ENCODE measurements at places on chromosomes 7 and 10.

DNA sequence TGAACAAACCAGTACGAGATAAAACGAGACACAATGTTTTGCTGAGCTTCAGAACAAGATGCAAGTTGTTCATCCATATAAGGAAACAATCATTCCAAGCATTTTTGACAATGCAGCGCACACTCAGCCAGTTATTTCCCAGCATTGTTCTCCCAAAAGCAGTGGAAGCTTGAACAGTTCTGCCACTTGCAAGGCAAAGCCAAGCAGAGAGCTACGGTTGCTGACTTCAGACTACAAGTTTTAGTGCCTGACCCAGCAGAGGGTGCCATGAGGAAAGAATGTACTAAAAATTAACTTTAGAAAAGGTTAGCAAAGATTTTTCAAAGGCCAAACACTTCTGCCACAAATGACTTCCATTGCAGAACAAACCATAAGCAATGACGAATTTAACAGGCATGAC, 152.5 kb downstream of the SLC25A13 start:
- no peak for DNase-seq

DNA sequence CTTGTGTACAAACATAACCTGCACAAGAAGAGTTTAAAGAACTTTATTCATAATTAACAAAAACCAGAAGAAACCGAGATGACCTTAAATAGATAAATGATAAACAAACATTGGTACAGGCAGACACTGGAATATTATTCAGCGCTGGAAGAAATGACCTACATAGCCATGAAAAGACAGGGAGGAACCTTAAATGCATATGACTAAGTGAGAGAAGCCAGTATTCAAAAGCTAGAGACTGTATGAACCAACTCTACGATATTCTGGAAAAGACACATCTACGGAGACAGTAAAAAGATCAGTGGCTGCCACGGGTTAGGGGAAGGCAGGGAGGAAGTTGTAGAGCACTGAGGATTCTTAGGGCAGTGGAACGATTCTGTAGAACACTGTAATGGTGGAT, 333.8 kb upstream of the AKR1E2 start:
- DNase-seq, result no peak

DNA sequence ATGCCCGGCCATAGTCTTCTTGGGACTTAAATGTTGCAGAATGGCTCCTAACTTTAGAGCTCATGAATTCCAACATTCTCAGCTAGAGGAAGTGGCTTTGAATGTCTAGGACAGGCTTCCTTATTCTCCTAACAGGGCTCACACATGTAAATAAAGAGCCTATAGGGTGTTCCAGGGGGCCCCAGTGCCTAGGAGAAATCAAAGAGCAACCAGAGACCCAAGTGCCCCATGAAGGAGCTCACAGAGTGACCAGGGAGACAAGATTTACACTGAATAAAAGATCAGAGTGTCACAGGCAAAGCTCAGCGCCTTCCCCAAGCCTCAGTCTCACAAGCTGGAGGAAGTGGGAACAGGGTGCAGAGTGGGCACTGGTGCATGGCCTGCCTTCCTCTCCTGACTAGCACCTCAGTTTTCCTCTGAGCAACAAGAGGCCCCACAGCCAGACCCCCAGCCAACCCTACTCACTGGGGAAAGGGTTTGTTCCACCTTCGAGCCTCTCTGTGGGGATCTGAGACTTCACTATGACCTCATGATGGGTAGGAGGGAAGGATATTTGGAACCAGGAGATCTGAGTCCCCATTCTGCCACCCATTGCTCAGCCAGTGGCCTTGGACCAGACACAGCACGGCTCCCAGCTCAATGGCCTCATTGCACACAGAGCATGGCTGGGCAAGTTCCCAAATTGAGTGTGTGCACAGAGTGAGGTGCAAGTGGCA, 16.0 kb downstream of the TMEM273 start:
- DNase-seq, result no peak

DNA sequence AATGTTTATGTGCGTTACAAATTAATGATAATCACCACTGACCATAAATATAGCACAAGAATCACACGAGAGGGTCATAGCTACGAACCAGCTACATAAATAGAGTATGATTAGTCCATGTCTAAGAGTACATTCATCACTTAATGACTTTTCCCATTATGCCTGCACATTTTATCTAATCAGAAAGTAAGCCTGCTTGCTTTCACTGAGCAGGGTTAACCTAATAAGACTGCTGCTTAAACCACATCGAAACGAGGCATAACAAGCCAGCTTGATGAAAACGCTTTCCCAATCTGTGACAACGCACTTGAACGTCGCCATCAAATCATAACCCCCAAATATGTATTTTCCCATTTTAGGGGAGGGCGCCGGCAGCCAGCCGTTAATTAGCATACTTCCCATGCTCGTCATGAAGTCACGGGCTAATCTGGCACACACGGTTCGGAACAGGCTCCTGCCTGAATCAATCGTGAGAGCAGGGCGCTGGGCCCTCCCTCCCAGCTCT, 71.5 kb downstream of the EBF3 start:
- DNase-seq, result no peak

GRCh38 chr10:32189400-32190084, 133.3 kb upstream of the KIF5B start:
- no peak for DNase-seq

GRCh38 chr10:91208642-91209041, 11.8 kb upstream of the PCGF5 start:
- no peak for DNase-seq

DNA sequence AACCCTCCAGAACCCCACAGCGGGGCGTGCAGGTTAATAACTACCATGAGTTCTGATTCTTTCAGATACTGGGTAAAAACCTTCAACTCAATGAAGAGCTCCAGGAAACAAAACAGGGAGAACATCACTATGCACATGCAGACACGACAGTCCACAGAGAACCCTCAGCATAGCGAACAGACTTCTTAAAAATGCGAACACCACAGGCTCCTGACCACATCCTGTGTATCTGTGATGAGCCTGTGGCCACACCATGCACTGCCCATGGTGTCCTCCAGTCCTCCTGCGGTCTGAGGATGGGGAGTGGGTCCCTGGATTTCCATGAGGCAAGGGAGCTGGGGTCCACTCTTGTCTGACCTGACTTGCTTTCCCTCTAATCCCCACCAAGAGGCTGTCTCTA, 107.2 kb downstream of the COBL start:
- DNase-seq, result no peak

DNA sequence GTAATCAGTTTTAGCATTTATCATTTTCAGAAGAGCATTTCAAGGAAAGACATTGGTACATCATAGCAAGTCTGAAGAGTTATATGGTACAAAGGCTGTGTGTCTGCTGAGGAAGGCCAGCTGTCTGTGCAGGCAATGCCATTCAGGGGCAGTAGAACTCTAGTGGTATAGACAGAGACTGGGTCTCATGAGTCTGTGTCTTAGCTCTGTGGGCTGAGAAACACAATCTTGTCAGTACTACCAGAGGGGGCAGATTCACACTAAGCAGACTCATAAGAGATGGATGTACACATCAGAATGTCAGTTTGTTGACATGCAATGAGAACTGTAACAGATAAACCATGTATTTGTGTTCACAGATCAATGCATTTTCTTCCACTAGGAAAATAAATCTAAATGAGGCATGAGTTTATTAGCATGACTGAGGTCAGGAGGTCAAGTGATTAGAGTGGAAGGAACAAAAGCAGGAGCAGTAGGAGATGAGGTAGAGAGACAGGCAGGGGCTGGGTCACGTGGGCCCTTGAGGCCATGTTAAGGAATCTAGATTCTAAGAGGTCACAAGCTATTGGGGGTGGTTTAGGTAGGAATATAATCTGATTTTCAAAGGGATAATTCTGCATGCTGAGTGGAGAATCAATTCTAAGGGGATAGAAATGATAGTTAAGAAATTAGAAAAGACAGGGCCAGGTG, 7.5 kb upstream of the GGCT start:
- no peak for DNase-seq

GRCh38 chr7:2411049-2411448, 7.6 kb downstream of the CHST12 start:
- DNase-seq, result no peak

GRCh38 chr10:18376650-18377049, 236.4 kb downstream of the CACNB2 start:
- DNase-seq, result no peak

DNA sequence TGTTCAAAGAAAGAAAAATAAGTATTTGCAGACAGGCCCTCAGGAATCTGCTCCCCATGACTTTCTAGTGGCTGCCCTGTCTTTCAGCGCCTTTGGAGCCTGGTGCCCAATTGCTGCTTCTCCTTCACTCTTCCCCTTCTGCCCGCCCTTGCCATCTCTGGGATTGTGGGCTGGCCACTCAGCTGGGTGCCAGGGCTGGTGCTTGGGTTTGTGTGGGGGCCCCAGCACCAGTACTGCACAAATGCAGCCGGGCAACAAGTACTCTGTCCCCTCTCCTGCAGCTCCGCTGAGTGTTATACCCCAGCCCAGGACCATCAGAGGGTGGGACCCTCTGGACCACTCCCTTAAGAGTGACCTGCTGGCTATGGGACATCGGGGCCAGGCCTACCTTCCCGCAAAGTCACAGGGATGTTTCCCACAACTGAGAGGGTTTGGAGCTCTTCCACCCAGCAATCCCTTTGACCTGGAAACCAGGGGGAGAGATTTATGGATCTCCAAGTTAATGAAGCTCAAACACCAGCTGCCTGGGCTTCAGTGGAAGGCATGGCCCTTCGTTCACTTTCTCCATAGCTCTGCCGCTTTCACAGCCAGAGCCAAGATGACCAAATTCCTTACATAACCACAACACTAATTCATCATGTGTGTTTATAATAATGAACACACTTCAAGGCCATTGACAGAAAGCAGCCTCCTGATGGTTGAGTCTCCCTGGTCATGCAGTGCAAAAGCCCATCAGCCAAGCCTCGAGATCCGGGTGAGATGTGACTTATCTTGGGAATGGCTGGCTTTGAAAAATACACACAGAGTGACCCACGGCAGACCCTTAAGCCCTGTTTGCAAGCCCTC, 313.9 kb upstream of the ZNF32 start:
- no peak for DNase-seq

- DNase-seq, result no peak
Observed at GRCh38 chr7:90841759-90842429, 245.8 kb downstream of the CDK14 start.

DNA sequence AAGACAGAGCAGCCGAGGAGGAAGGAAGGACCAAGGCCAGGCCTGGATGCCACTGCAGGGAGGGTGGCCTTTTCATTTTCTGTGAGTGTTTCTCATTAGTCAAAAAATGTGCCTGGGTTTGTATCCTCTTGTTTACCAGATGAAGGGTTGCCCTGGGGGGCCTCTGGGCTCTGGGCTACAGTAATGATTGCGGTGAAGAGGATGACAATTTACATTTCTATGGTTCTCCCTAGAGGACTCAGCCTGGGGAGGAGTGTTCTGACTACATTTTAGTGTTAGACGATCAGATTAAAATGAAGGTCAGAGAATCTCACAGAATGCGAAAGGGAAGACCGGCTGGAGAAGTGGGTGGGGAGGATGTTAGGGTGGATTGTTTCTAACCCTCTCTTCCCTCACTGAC, 108.0 kb upstream of the KMT2C start:
- no peak for DNase-seq

- no peak for DNase-seq
Observed at GRCh38 chr7:141663081-141663849, 38.7 kb downstream of the DENND11 start.

DNA sequence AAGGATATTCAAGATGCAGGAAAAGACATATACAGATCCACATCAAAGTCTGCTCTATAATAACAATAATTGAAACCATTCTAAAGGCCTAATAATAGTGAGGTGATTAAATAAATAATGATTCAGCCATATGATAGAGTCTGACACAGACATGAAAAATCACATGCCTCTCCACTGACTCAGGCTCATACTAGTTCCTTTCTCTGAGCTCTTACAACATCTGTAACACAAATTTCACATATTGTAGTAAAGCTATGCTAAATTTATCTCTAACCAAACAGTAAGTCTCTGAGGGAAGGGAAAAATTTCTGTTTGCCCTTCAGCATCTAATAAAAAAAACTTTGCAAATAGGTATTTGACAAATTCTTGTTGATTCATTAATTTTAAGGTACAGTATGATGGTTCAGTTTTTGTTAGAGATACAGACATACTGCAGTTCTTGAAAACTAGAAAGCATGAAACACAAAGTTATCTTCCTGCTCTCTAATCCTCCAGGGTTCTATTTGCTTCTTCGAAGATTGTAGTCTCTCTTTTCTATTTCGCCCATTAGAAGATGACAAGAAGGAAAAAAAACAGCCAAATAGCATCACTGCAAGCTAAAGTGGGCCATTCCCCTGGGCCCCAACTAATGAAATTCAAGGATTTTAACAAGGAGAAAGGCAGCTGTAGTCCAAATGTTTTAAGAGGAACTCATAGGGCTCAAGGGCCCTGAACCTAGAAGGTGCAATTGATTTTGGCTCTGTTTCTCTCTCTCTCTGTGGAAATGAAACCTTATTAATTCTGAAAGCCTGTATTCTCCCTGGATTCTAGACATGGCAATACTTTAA, 53.9 kb downstream of the CUBN start:
- DNase-seq, result no peak

DNA sequence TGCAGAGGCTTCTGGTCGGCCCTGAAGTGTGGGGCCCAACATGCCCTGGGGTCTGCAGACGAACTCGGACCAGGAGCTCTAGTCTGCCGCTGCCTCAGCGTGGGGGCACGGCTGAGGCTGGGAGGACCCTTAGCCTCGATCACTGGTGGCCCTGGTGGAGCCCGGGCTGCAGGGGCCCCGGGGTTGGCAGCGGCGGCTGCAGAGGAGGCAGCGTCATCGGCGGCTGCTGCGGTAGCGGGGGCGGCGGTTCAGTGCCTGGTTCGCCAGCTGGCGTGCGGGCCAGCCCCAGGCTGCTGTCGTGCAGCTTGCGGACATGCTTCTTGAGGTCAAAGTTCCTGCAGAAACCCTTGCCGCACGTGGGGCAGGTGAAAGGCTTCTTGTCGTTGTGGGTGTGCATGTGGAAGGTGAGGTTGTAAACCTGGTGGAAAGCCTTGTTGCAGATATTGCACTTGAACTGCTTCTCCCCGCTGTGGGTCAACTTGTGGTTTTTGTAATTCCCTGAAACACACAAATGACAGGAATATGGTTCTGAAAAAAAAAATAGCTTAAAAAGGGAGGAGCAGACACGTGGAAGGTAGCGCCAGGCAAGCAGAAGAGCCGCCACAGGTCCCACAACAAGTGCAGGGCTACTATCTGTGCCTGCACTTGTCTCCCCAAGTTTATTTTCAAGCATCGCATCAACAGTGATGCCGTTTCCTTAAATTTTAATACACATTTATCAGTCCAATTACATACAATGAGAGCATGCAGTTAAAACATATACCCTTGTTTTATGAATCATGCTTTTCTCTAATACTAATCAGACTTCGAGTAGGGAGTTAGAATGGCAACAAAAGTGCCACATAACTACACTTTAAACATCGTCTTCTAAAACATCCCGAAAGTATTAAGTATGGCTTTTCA, 2.4 kb downstream of the FEZF1 start:
- DNase-seq, result no peak

Data from hypothalamus (tissue), 51 donors.